ENCODE measurements at places on chromosomes 16 and 17.

GRCh38 chr17:21573961-21574610 is 118.2 kb upstream of the KCNJ18 start:
- no peak for DNase-seq

GRCh38 chr16:4110680-4111079 is 5.6 kb downstream of the ADCY9 start:
- no peak for DNase-seq

- DNase-seq: peak; percentile 68
Observed at GRCh38 chr17:75587675-75588595, at the start of gene MYO15B. Gene MYO15B, plus strand, starts transcription at chr17:75587800. Its CDS starts 258 bp downstream, at chr17:75588058.

GRCh38 chr16:84509032-84509950 is 4.8 kb upstream of the MEAK7 start:
- DNase-seq: no peak

- DNase-seq: no peak
Observed at GRCh38 chr17:6077752-6078151, 7.6 kb downstream of the WSCD1 start.

GRCh38 chr17:80523956-80524712 is 20.5 kb upstream of the RPTOR start:
- no peak for DNase-seq

- DNase-seq: no peak
Observed at GRCh38 chr16:29029168-29029994, 44.5 kb downstream of the LAT start.

Measured in AML-193 (cell line).